ENCODE measurements at places on chromosomes 2 and 18. TPM values are rescaled to one million over a fixed set of nuclear protein-coding genes. Genes with fewer than 3 reads are reported as not detected.

The PROKR1 gene
- 0.08 TPM for polyA plus RNA-seq

The OR6B2 gene
- polyA plus RNA-seq, result not detected

The COL4A3 gene
- 0.55 TPM for polyA plus RNA-seq

DNA sequence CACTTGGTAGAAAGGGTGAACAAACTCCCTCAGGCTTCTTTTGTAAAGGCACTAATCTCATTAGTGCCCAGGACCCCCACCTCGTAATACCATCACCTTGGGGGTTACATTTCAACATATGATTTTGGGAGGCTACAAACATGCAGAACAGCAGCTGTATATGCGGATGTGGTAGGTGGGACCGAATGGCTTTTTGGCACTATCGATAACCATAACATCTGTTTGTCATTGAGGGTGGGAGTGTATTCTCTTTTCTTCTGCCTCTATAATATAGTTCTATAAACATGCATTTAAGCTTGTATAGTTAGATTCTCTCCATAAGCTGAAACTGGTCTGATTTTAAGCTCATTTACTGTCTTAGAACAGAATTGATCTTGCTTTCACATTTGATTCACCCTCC, 239.1 kb upstream of the BOD1L2 start:
- H3K4me3 ChIP-seq, result no peak overlapping the region
- no peaks in the 10 kb centered on the region for H3K36me3 ChIP-seq
- H3K27ac ChIP-seq, result no peak overlapping the region
- H3K27me3 ChIP-seq, result no peaks in the 10 kb centered on the region
- H3K4me1 ChIP-seq, result peaks cover under 1% of the 10 kb centered on the region
- DNase-seq, result no peak

DNA sequence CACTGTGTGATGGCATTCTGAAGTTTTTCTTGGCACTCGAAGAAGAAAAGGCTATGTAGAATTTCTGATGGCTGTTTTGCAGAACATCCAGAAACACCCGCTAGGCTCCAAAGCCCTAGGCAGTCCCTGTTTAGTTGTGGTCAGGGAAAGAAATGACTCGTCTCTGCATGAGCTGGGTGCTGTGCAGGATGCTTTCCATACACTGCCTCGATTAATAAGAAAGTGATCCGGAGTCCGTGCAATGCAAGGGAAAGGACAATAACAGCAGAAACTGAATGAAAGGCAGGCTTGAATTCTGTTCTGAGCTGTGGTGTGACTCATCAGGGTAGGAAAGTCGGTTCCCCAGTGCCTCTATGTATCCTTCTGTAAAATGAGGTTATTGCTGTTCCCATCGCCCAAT, 18.7 kb downstream of the MAPRE3 start:
- no peak overlapping the region for H3K4me3 ChIP-seq
- no peak overlapping the region for H3K27ac ChIP-seq
- H3K4me1 ChIP-seq, result no peaks in the 10 kb centered on the region
- DNase-seq, result no peak
- H3K27me3 ChIP-seq, result no peaks in the 10 kb centered on the region
- H3K36me3 ChIP-seq, result no peaks in the 10 kb centered on the region

DNA sequence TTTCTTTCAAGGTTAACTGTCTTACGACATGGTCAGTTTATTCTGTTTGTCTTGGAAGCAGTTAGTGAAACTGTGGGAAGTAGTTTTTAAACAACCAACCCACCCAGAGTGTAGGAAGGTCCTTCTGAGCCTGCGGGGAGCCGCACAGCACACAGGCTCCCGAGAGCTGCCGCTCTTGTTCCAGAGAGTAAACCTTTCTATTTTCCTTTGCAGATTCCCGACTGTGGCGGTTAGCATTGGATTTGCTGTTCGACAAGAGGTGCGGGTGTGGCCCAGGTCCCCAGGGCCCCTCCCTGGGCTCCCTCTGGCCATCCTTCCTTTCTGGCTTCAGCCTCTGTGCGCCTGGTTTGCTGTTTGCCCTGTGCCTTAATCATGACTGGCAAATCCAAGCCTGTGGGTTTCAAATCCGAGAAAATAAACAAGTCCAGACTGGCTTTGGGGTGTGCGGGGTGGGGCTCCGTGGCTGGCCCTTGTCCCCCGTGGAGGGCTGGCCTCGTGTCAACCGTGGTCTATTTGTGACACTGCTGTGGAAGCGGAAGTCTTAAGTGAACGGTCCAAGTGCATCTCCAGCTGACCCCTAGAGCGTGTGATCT, 30.7 kb downstream of the IMPA2 start:
- H3K27ac ChIP-seq, result peak overlapping the region; percentile 78
- H3K36me3 ChIP-seq, result peaks cover 73% of the 10 kb centered on the region
- H3K4me1 ChIP-seq, result peaks cover 13% of the 10 kb centered on the region

DNA sequence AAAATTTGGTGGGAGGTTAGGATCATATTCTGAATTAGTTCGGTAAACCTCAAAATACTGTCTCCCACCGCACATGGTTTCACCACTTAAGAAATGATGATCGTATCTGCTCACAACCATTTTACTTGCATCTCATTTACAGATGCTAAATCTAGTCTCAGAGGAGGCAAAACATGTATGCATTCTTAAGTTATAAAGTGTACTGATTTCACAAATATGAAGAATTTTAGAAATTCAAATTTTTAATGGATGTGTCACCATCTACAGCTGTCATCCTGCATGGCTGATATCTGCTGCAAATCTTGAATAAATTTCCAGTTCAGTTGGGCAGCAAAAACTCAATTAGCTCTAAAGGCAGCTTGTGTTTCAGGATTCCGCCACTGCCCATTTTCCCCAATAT, 243.3 kb upstream of the KCNJ3 start:
- H3K4me1 ChIP-seq, result no peaks in the 10 kb centered on the region
- DNase-seq, result no peak
- H3K27ac ChIP-seq, result no peak overlapping the region
- no peaks in the 10 kb centered on the region for H3K27me3 ChIP-seq
- no peak overlapping the region for H3K4me3 ChIP-seq
- no peaks in the 10 kb centered on the region for H3K36me3 ChIP-seq

The PRKCE gene
- 16.1 TPM for polyA plus RNA-seq

The COL6A3 gene
- polyA plus RNA-seq, result 17.4 TPM

The WIPF1 gene
- 9.7 TPM for polyA plus RNA-seq

The PCARE gene
- 1.6 TPM for polyA plus RNA-seq

Measured in heart left ventricle (tissue), 16 donors.